Immature natural killer cell (primary cell): ENCODE measurements at places on chromosomes 4 and X. TPM values are rescaled to one million over a fixed set of nuclear protein-coding genes. Genes with fewer than 3 reads are reported as not detected.

F11 gene
- polyA plus RNA-seq = not detected

GLOD5 gene
- polyA plus RNA-seq = not detected

DNA sequence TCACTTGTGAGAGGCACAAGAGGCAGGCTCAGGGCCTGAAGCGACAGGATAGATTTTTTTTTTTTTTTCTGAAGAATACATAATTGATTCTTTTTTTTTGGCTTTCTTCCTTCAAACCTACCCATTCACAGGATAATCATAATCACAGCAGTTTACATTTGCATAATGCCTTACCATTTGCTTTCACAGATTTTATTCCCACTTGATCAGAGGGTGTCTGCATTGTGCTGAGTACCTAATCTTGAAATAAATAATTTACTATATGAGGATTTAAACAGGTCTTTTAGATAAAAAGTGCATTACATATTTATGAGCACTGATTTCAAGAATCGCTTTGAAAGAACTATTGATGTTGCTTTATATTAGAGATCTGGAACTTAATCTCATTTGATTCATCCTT lies 219.3 kb downstream of the SPRY1 start:
- H3K27me3 ChIP-seq = peaks cover 2% of the 10 kb centered on the region
- peaks cover 26% of the 10 kb centered on the region for H3K4me1 ChIP-seq
- no peak for DNase-seq
- no peak overlapping the region for H3K4me3 ChIP-seq

DNA sequence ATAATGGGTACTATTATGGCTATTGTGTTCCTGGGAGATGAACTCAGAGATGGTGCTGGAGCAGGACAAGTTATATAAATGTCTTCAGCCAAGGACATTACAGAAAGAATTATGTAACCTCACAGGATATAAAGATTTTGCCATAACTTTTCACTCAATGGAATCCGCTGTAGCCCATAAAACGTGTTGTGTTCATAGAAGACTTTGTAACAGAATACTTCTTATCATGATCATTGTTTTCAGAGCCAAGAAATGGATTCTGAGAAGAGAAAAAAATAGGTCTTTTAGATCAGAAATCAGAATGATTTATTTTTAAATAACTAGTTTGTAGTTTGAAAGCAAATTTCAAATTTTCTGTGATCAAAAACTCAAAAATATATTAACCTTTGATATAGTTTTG lies 441.0 kb upstream of the TENM3 start:
- H3K27me3 ChIP-seq = peaks cover 2% of the 10 kb centered on the region
- H3K27ac ChIP-seq = no peak overlapping the region
- DNase-seq = no peak
- H3K4me1 ChIP-seq = no peaks in the 10 kb centered on the region
- H3K36me3 ChIP-seq = no peaks in the 10 kb centered on the region

DNA sequence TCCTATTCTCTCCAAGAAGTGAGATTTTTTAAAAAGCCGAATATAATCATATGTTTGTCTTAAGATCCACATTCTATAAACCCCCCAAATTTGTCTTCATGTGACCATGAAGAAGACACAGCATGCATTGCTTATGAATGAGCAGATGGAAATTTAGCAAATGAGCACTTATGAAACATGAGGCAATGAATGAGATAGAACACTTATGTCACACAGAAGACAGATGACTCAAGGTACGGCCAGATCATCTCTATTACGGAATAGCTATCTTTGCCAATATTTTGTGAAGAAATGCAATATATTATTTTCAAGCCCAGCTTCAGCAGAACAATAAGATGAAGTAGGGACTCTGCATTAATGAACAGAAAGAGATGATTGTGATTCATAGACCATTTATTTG lies 21.4 kb downstream of the PHEX start:
- DNase-seq = no peak
- no peaks in the 10 kb centered on the region for H3K36me3 ChIP-seq
- no peaks in the 10 kb centered on the region for H3K27me3 ChIP-seq
- H3K4me3 ChIP-seq = no peak overlapping the region
- peaks cover 1% of the 10 kb centered on the region for H3K4me1 ChIP-seq

DNA sequence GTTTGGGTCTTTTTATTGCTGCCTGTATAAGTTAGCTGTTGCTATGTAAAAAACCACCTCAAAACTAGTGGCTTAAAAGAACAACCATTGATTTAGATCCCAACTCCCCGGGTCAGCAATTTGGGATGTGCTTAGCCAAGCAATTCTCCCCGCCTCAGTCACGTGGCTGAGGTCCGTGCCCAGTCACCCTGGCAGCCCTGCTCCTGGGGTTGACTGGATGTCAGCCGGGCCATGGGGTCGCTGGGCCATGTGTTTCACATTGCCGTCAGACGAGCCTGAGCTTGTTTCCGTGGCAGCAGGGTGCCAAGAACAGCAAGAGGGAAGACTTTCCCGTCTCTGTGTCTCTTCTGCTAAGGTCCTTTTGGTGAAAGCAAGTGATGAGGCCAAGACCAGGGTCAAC lies 345.7 kb upstream of the FAT1 start:
- no peaks in the 10 kb centered on the region for H3K4me1 ChIP-seq
- H3K27me3 ChIP-seq = no peaks in the 10 kb centered on the region
- DNase-seq = no peak
- H3K4me3 ChIP-seq = no peak overlapping the region

- no peaks in the 10 kb centered on the region for H3K36me3 ChIP-seq
- H3K27me3 ChIP-seq = no peaks in the 10 kb centered on the region
- no peak for DNase-seq
- no peak overlapping the region for H3K27ac ChIP-seq
These were observed 659.8 kb upstream of the MAGEB2 start for GRCh38 chrX:29555465-29556091.

DNA sequence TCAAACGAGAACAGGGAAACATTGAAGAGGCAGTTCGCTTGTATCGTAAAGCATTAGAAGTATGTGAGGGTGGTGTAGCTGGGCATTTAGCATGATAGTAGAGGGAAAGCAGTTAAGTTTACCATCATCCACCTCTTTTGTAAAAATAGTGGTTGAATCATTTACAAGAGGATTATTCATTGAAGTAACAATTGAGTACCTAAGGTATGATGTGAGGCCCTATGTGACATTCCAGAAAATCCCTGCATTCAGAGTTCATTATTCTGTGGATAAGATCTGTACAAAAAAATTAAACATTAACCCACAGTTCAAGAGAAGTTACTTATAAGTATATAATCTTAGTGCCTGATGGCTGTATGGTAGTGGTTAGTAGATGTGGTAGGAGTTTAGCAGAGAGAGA lies 22.2 kb upstream of the GCNA start:
- H3K36me3 ChIP-seq = no peaks in the 10 kb centered on the region
- H3K27me3 ChIP-seq = peaks cover 2% of the 10 kb centered on the region
- H3K4me1 ChIP-seq = no peaks in the 10 kb centered on the region

DNA sequence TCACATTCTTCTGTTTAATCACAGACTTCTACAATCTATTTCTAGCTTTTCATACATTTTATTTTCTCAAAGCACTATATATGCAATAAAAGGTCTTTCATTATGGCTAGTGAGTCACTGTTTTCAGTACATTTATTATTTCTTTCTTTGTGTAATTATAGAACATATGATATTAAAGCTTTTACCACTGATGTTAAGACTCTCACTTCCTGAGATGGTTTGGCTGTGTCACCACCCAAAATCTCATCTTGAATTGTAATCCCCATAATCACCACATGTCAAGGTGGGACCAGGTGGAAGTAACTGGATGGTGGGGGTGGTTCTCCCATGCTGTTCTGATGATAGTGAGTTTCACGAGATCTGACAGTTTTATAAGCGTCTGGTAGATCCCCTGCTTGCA lies 41.9 kb downstream of the UBA6 start:
- peaks cover 25% of the 10 kb centered on the region for H3K4me1 ChIP-seq
- peaks cover 71% of the 10 kb centered on the region for H3K36me3 ChIP-seq
- H3K27me3 ChIP-seq = no peaks in the 10 kb centered on the region
- DNase-seq = no peak
